KG1 (cell line): ENCODE measurements at places on chromosomes 1 and 21.

- peak; percentile 13 for DNase-seq
Measured at GRCh38 chr1:60832367-60832766, 250.0 kb upstream of the NFIA start.

GRCh38 chr1:54267815-54268761 lies 68.1 kb downstream of the MRPL37 start:
- no peak for DNase-seq

DNA sequence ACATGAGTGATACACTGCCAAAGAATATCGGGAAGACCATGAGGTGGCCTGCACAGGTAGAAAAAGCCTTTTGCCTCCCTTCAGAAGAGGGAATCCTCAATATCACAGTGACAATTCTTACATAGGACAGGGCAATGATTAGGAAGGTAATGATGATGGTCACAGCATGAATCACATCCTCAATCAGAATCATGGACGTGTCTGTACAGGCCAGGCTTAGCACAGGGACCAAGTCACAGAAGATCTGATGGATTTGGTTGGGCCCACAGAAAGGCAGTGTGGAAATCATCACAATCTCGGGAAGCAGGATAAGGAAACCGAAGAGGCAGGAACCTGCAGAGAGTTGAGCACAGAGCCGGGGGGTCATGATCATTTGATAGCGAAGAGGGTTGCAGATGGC lies 3.2 kb downstream of the OR6K3 start:
- no peak for DNase-seq

DNA sequence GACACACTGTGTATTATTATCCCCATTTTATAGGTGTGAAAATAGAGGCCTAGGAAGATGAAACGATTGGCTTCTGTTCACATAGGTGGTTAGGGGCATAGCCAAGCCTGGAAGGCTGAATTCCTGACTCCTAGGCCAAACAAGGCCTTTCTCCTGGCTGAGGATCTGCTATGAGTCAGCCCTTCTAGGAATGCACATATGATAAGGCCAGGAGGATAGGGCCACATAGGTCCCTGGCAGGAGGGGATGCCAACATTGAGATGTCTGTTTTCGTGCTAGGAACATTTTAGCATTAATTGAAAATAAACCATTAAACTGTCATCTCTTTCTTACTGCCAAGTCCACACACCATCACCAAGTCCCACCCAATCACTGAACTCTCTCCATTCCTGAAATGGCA lies 9.2 kb downstream of the CSMD2 start:
- no peak for DNase-seq

DNA sequence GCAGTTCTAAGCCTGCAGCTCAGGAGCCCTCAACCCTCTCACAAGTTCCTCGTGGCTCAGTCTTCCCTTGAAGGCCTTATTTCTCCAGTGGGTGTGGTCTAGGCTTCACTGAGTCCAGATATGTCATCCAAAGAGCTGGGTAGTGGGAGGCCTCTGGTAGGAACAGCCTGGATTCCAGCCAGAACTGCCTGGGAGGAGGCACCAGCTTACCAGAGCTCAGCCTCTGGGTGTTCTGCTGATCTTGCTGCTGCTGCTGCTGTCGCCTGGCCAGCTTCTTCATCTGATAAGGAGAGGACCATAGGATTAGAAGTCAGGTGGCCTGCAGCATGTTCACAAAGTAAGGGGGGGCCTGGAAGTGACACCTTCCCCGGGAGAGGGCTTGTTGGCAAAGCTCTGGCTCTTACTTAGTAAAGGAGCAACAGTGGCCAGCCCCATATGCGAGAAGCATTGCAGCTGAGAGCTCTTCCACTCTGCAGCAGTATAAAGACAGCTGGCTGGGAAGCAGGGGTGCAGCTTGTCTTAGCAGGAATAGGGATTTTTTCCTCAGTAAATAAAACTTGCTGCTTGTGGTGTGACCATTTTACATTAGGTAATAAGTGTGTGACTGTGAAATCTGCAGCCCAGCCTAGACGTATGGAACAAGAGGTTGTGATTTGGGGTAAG lies 148.5 kb downstream of the LMX1A start:
- DNase-seq, result no peak

DNA sequence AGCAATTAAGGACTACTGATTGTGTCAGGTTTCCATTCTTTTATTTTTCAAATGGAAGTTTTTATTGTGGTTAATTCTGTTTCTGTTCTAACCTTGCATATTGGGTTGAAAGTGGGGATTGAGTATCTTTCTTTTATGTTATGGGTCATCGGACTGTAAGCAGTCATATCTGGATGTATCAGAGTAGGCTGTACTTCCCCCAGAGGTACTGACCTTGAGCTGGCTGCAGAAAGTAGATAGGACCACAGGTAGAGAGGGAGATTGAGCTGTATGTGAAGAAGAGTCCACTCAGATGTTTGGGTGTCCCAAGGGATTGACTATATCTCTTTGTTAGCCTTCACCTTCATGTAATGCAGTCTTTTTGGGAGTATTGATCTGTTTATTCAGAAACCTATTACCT lies 20.5 kb upstream of the ALG14 start:
- DNase-seq, result no peak
